ENCODE measurements at places on chromosomes 3 and 15.

DNA sequence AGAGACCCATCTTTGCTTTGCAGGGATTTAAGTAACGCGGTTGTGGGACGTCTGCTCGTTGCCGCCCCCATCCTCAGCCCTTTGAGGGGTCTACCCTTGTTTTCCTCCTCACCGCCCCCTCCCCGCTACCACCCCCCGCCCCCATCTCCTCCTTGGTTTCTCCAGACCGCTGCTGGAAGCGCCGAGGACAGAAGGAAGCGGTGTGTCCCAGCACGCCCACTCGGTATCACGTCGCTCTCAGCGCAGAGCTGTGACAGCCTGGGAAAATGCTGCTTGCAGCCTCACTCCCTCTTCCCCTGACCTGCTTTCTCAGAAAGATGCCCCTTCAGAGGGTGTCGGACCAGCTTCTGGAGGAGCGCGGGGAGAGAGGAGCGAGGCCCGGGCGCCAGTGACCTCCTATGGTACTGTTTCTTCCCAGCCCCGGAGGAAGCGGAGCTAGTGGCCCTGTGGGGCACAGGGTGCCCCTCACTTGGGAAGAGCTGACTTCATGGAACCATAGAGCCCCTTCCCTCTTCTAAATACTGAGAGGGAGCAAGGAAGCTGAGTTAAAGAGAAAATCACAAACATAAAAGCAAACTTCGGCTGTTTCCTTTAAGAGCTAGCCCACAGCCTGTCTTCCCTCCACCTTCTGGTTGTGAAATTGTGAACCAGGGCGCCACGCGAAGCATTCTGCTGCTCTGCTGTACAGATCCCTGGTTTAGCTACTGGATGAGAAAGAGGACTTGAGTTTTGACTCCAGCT lies 698 bp downstream of the IL1RAP start:
- no peak for DNase-seq

GRCh38 chr3:88150371-88150770 lies 612 bp downstream of the C3orf38 start:
- no peak for DNase-seq

- DNase-seq = no peak
These were observed 33.6 kb upstream of the TMEM45A start for GRCh38 chr3:100458814-100459213.

- no peak for DNase-seq
These were observed 24.7 kb downstream of the SLC24A1 start for GRCh38 chr15:65646486-65646885.

DNA sequence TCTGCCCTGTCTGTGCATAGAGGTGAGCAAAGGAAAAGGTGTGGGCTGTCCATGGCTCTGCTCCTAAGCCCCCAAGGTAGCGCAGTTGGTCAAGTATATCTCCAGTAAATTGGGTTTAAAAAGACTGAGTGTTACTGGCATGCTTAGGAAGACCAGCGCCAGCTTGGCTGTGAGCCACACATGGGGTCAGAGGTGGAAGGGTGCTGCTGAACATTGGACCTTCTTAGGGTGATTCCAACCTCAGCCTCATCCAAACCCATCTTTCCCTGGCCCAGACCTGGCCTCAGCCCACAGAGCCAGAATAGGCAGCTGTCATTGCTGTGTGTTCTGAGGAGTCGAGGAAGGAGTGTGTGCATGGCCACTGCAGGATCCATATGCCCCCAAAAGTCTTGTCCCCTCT lies 5.6 kb downstream of the IL17RE start:
- no peak for DNase-seq

DNA sequence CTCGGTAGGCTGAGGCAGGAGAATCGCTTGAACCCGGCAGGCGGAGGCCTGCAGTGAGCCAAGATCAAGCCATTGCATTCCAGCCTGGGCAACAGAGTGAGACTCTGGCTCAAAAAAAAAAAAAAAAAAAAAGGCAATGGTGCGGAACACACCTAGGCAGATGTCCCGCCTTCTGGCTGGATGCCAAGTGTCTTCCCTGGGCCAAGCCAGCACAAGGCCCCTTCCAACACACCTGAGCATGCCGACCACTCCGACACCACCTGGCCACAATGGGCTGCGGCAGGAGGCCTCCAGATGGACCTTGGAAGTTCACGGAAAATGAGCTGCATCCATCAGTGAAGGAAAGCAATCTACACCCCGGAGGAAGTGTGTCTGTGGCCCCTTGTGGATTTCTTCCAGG lies 19.0 kb downstream of the NUP210 start:
- no peak for DNase-seq

DNA sequence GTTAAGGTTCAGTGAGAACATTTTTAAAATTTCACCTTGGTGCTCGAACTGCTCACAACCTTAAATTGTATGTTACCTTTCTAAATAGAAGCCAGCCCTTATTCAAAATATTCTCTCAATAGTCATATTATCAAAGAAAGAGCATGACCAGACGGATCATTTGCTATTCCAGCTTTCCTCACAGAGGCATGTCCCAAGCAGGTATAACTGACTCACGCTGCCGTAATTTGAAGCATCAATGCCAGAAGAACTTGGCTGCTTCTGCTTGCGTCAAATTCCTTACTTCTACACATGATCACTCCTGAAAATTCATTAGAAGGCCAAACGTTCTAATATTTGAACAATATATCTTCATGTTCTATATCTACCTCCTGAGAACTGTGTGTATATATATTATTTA lies 69.5 kb upstream of the VGLL4 start:
- no peak for DNase-seq

- DNase-seq = no peak
These were observed 40.8 kb upstream of the LRTM1 start for GRCh38 chr3:54968546-54969172.

GRCh38 chr3:191133359-191133758 lies 65.7 kb upstream of the OSTN start:
- DNase-seq = no peak

DNA sequence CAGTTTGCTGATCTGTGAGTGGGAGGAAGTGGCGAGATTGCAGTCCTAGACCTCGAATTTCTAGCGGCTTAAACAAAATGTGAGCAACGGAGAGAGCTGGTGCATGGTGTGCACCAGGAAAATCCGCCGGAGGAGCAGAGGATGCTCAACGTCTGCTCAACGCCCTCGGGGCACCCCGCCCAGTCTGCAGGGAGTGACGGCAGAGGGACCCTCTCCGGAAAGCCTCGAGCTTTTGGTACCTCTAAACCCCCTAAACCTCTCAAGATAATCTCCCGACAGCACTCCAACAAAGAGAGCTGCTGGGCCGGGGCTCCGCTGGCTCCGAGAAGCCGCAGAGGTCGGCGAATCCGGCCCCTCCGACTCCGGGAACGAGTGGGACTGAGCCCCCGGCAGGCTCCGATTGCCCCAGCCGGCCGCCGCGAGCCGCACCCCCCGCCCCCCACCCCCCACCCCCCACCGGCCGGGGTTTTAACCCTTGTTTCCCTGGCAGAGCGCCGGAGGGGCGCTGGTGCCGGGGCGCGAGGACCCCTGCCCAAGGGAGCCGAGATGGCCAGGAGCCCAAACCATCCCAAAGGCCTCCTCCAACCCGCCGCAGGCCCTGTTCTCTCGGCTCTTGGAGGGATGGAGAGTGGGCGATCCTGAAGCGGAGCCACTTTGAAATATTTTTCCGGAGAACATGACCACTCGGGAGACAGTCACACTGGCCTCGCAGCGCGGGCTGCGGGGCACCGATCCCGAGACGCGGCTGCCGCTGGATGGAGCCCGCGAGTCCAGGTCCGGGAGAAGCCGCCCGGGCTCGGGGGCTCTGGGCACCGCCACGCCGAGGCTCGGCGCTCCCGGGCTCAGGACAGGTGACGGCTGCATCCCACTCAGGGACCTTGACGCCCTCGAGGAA lies 1.5 kb downstream of the MEGF11 start:
- peak; percentile 79 for DNase-seq

DNA sequence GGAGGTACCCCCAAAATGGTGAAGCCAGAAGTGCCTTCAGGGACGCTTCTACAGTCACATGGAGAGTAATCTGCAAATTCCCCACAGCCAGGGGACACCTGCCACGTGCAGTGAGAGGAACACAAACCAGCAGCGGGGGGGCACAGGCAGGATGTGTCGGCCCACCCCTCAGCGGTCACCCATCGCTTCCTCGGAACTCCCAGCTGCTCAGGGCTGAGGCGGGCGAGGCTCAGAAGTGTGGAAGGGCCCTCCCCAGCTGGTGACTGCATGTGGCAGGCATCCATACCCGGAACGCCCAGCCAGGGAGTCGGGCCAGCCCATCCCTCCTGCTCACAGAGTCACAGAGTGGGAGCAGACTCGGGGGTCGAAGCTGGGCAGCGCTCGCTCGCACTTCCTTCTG lies 63.7 kb downstream of the SLC12A8 start:
- DNase-seq = no peak

- DNase-seq = no peak
These were observed 76.6 kb upstream of the PTX3 start for GRCh38 chr3:157360044-157360443.

GRCh38 chr15:58291848-58292247 lies 139.9 kb upstream of the LIPC start:
- DNase-seq = no peak

DNA sequence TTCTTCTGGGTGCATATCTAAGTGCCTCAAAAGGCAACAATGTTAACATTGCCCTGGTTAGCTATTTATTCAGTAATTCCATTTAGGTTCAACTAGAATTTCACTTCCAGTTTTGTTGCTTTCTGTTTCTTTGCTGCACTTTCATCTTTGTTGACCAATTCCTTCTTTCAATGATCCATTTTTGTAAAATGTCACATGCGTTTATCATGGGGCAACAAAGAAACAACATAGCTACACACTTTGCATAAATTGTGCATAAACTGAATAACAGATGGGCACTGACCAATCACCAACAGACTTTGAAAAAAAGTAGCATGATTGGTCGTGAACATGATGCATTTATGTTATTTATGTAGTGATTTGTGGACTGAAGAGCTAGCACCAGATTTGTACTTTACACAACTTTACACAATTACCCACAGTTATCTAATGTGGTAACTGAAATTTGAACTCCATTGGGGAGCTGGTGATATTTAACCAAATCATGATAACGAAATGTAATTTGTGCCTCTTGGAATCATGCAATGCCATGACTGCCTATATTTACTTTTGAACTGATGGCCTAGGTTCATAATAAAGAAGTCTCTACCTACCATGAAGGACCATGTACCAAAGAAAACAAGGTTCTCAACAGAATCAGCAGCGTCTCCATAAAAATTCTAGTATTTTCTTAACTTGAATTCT lies 7.1 kb upstream of the CPOX start:
- DNase-seq = no peak

DNA sequence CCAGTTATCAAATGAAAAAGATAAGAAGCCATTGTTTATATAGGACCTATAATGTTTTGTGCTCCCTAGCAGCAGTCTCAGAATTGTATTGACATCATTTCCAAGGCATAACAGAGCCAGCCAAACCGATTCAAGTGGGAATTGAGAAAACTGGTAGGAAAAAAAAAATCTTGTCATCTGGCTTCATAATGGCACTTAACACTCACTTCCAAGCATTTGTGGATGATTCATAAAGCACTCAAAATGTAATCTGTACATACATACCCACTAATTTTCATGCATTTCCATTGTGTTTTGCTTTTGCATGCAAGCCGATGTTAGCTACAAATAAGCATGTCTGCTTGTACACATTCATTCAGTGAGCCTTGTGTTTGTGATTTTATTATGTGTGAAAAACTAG lies 18.6 kb upstream of the TRPC1 start:
- no peak for DNase-seq

- DNase-seq = no peak
These were observed 4.3 kb downstream of the CHAC1 start for GRCh38 chr15:40957581-40958051.

DNA sequence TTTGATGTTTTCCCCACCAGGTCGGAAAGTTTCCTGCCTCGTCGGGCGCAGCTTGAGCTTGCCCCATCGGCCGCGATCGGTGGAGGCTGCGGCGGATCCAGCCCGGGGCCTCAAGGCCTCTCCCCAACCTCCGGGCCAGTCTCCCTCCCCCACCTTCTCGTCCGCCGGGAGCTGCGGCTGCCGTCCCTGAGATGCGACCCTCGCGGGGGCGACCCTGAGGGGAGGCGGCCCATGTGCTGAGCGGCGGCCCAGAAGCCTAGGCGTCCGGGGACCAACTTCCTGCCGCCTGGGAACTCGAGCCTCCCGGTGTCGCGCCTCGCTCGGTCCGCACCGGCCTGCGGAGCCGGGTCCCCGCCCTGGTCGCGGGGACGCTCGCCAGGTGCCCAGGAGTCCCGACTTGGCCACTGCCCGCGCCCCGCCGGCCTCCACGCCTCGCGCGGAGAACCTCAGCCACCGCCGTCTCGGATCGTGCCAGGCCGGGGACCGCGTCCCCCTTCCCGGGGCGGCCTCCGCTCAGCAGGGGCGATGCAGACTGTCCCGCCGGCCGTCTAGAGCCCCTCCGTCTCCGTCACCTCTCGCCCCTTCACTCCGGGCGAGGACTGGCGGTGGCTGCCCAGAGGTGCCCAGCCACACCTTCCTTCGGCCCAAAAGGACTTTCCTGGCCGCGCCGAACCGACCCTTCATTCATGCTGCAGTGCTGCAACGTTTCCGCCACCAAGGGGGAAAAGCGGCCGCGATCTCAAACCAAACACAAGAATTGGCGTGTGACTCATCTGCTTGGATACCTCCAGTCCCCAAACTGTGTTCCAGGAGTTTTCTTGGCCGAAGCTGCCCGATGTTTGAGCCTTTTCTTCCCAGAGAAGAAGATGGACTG lies 656 bp downstream of the SLMAP start:
- DNase-seq = peak; percentile 57

DNA sequence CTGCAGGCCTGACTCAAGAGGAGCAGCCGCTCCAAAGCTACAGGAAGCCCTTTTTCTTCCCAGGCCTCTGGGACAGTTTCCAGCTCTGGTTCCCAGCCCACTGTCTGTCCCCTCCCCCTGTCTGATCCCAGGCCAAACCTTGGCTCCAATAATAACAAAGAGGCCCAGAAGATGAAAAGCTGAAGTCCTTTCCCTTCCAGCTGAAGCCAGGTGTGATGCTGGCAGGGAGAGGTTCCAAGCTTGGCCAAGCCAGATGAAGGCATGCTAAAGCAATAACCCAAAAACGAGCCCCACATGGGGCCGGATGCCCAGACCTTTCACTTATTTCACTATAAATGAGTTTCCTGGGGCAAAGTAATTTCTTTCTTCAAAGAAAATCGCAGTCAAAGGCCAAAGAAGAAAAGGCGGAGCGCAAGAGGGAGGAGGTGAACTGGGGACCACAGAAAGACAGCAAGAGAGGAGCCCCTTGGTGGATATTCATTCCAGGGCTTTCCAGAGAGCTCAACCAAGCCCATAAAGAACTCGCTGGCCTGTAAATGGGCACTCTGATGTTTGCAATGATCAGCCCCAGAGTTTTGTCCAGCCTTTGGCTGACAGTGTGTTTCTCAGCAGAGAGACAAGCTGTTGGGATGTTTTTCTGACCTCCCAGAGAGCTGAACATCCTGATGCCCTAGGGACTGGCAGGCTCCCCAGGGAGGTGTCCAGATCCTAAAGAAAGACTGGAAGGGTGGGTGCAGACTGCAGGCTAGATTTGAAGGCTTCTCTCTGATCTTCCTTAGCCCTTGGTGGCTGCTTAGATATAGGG lies 157.6 kb downstream of the UACA start:
- DNase-seq = no peak

- DNase-seq = no peak
These were observed 622.0 kb downstream of the PYDC2 start for GRCh38 chr3:192082730-192083660.

- no peak for DNase-seq
These were observed 58.4 kb upstream of the GOLIM4 start for GRCh38 chr3:168154089-168154488.

GRCh38 chr15:57662802-57663201 lies 43.7 kb upstream of the POLR2M start:
- no peak for DNase-seq

- DNase-seq = no peak
These were observed 49.4 kb upstream of the RPL32 start for GRCh38 chr3:12890610-12891390.
